Stimulated activated CD8-positive, alpha-beta memory T cell treated with anti-CD3 and anti-CD28 coated beads, Interleukin-4, amount 100 ng/mL, for 1 hour (primary cell): ENCODE measurements at places on chromosomes 5 and 9.
A peak's percentile ranks its signal among the peaks of the same experiment; 100 is the strongest.

DNA sequence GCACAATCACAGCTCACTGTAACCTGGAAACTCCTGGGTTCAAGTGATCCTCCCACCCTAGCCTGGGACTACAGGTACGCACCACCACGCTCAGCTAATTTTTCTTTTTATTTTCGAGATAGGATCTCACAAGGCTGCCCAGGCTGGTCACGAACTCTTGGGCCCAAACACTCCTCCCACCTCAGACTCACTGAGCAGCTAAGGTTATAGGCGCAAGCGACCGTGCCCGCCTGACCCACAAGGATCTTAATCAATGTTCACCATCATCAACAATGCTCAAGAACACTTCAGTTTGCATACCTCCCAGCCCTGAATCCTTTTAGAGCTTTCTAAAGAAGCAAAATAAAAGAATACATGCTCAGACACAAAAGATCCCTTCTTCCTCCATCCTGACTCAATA is 13.2 kb downstream of the ETF1 start:
- no peak for DNase-seq

DNA sequence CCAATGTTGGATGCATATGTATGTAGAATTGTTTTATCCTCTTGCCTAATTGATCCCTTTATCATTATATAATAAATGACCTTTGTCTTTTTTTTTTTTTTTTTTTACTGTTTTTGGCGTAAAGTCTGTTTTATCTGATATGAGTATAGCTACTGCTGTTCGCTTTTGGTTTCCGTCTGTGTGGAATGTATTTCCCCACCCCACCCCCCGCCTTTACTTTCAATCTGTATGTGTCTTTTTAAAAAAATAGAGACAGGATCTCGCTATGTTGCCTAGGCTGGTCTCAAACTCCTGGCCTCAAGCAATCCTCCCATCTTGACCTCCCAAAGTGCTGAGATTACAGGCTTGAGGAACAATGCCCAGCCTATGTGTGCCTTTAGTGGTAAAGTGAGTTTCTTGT is 11.3 kb downstream of the AHRR start:
- no peak for DNase-seq

GRCh38 chr5:6638236-6638635 is 5.0 kb downstream of the SRD5A1 start:
- DNase-seq, result no peak

DNA sequence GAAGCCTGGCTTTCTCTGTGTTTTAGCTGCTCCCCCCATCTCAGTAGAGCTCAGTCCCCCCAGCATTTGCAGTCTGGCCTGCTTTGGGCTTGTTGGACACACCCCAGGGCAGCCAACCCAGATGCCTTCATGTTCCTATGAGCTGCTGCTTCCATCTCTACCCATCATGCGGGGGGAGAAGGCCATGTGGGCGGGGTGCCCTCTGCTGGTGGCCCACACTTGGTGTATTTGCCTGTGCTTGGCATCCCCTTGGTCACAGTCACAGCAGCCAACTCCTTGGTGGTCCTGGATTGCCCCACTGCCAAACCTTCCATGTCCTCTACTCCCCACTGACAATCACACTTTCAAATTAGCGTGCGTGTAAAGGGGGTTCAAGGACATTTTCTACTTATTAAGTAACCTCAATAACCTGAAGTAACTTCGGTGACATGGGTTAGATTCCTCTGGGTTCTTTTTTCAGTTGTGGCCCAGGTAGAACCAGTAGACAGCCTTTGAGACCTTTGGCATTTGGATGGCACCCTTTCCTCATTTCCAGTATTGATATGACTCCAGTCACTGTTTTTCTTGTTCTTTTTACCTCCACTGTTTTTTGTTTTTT is 42.8 kb downstream of the SNX30 start:
- peak; percentile 74 for DNase-seq

- DNase-seq, result no peak
Observed at GRCh38 chr5:138542180-138542955, 668 bp downstream of the ETF1 start.

- no peak for DNase-seq
Observed at GRCh38 chr5:56589481-56589860, 225.9 kb upstream of the MAP3K1 start.

GRCh38 chr5:153365547-153365946 is 124.9 kb upstream of the GRIA1 start:
- no peak for DNase-seq

GRCh38 chr5:88094403-88094802 is 174.2 kb downstream of the TMEM161B start:
- DNase-seq, result no peak

GRCh38 chr9:92949266-92949982 is 2.1 kb downstream of the FGD3 start:
- DNase-seq, result no peak

GRCh38 chr5:109038209-109038840 is 290.6 kb downstream of the FER start:
- no peak for DNase-seq

GRCh38 chr5:1702318-1702717 is 97.3 kb downstream of the MRPL36 start:
- DNase-seq, result no peak

DNA sequence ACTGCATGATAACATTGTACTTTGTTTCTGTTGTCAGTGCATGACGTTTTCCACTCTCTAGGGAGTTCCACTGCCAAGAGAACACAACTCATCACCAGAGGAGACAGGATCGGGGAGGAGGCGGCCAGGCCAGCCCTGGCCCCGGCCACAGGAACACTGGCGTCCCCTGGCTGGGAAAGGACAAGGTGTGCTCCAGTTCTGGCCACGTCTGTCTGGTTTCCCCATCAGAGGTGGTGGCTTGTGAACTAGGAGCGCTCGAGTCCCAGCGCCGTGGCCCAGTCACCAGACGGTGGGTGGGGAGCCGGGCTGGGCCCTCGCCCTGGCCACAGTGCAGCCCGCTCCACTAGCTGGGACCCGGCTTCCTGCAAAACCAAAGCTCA is 211.9 kb upstream of the IRX4 start:
- DNase-seq, result no peak

- DNase-seq, result no peak
Observed at GRCh38 chr9:99345942-99346341, 123.9 kb downstream of the SEC61B start.

GRCh38 chr5:5313101-5313635 is 109.3 kb upstream of the ICE1 start:
- no peak for DNase-seq

- no peak for DNase-seq
Observed at GRCh38 chr5:108415726-108416125, 33.8 kb upstream of the FBXL17 start.

GRCh38 chr5:9622971-9623421 is 7.2 kb downstream of the TAS2R1 start:
- DNase-seq, result no peak

GRCh38 chr9:19201899-19202891 is 28.3 kb upstream of the DENND4C start:
- DNase-seq, result no peak

- no peak for DNase-seq
Observed at GRCh38 chr5:42591015-42591414, 165.6 kb upstream of the CCDC152 start.

- DNase-seq, result no peak
Observed at GRCh38 chr5:80238778-80239679, 16.8 kb downstream of the SERINC5 start.

GRCh38 chr9:136088939-136089696 is 6.0 kb downstream of the NACC2 start:
- no peak for DNase-seq

DNA sequence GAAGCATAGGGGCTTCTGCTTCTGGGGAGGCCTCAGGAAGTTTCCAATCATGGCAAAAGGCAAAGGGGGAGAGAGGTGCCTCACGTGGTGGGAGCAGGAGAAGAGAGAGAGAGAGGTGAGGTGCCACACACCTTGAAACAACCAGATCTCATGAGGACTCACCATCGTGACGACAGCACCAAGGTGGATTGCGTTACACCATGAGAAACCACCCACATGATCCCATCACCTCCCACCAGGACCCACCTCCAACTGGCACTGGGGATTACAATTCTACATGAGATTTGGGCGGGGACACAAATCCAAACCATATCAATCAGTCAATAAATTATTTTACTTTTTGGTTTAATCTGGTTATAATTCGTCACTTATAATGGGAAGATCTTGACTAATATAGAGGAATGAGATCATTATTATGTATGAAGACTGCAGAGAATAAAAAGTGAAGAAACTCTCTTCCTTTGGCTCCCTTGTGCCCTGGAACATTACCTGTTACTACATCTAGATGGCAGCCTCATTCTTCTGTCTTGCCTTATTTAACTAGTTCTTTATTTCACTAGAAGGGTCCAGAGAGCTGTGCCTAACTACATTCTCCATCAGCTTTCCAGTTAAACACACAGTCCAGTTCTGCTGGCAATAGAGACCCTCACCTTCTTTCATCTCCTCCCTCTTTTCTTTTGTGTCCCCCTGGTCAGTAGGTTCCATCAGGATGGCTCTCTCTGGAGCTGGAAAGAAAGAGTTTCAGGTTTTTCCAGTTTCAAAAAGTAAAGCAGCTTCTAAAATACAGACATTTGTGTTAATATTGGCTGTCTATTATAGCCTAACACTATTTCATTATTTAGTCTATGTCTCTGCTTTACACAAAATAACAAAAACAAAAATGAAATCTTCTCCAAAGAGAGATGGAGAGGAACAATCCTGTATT is 21.7 kb upstream of the SPINK7 start:
- no peak for DNase-seq

- DNase-seq, result no peak
Observed at GRCh38 chr9:106691627-106692026, 171.3 kb upstream of the ZNF462 start.

- DNase-seq, result no peak
Observed at GRCh38 chr5:139395844-139396640, 1.1 kb upstream of the PROB1 start.

GRCh38 chr5:91119217-91119616 is 263.9 kb downstream of the ARRDC3 start:
- DNase-seq, result no peak

- DNase-seq, result no peak
Observed at GRCh38 chr9:76588316-76588715, 129.3 kb downstream of the GCNT1 start.

DNA sequence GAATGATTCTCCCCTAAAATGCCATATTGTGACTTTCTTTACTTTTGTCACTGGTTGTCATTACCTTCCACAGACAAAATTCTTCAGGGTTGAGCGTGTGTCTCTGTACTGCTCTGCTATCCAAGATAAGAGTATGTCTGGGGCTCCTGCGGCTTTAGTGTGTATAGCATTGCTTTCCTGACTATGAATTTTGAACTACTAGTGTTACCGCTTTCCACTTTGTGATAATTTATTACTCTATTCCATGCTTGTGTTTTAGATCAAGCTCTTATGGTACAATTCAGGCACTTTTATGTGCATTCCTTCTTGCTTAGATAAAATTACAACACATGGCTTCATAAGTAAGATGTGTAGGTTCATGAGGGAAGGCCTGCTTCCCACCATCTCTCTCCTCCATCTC is 51.5 kb upstream of the MEF2C start:
- DNase-seq, result no peak

DNA sequence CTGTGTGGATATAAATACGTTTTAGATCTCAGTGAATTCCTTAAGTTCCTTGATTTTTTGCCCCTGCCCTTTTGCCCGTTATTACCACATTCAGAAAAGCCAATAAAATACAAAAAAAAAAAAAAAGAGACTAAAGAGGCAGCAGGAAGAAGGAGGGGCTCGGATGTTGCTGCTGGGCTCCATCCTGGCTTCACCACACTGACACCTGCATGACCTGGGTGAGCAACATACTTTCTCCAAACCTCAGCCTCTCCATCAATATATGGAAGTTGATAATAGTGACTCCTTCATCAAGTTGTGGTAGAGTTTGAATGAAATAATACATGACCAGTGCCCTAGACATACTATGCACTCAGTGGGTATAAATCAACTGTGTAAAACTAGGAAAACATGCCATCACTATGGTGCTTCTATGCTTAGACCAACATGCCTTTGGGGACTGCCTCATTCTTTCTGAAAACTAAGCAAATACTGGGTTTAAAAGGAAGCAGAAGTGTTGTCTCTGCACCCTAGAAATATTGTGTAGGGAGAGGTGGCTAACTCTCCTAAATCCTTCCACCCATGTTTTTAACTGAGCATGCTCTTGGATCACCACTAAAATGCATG is 243.0 kb downstream of the PIK3R1 start:
- DNase-seq, result no peak

- no peak for DNase-seq
Observed at GRCh38 chr9:21481470-21482056, 550 bp downstream of the IFNE start.

DNA sequence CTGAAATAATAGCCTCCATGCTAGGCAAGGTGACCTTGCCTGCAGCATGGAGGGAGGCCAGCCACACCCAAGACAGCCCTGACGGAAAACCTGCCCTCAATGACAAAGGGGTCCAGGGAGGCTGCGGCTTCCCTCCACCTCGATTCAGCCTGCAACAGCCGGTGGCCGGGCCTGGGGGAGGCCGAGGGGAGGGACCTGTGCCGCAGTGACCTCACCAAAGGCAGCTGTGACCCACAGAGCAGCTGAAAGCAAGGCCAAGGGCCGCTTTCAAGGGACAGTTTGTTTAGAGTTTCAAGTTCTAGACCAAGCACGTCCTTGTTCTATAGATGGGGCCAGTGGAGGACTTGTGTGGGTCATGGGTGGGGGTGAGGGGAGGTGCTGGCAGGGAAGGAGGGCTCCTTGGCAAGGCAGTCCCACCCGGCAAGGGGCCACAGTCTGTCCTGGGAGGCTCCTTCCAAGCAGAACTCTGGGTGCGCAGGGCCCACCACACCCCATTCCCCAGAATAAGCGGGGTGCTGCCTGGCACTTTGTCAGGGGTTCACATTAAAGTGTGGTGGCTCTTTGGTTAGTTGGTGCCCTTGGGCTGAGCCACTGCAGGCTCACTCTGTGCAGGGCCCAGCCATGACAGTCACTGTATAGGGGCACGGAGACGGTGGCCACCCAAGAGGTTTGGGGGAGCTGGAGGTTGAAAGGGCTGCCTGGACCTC is 226.5 kb downstream of the FANCC start:
- DNase-seq, result no peak

GRCh38 chr5:79697222-79698170 is 7.9 kb downstream of the CMYA5 start:
- no peak for DNase-seq

GRCh38 chr5:67163863-67164595 is 32.6 kb downstream of the CD180 start:
- DNase-seq, result no peak

DNA sequence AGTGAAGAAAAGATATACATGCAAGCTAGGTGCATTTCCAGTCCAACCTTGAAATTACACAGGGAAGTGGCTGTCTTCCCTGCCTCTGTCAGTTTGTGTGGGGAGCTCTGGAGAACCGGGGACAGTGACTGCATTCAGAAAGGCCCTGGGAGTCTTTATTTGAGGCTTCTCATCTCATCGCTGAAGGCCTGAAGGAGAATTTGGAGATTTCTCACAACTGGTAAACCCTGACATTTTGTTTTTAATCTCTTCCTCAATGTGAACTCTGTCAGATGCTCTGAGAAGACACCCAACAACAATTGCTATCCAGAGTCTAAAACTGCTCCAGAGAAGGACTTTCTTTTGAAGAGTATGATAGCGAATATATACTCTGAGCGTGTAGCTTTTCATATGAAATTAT is 33.0 kb downstream of the MACIR start:
- no peak for DNase-seq

GRCh38 chr9:121118266-121118665 is 43.5 kb downstream of the CNTRL start:
- no peak for DNase-seq

- DNase-seq, result no peak
Observed at GRCh38 chr9:133493428-133493827, 14.5 kb upstream of the SLC2A6 start.
